Melanocyte of skin (primary cell): ENCODE measurements at places on chromosomes 6 and 20. TPM values are rescaled to one million over a fixed set of nuclear protein-coding genes. Genes with fewer than 3 reads are reported as not detected.

Gene EXOC2
- 38.6 and 40.1 TPM in 2 replicates for total RNA-seq

Gene KHDC1L
- not detected in 2 replicates for total RNA-seq

Gene OTOR
- total RNA-seq: not detected in 2 replicates

Gene SPATA25
- total RNA-seq: 0.31 TPM in 1 of 2 replicates, not detected in the other

Gene RREB1
- 30.6 and 36.6 TPM in 2 replicates for total RNA-seq

Gene SLC22A16
- not detected in 2 replicates for total RNA-seq
